ENCODE measurements at places on chromosomes 7 and 10. TPM values are rescaled to one million over a fixed set of nuclear protein-coding genes. Genes with fewer than 3 reads are reported as not detected.
A peak's percentile ranks its signal among the peaks of the same experiment; 100 is the strongest.

DNA sequence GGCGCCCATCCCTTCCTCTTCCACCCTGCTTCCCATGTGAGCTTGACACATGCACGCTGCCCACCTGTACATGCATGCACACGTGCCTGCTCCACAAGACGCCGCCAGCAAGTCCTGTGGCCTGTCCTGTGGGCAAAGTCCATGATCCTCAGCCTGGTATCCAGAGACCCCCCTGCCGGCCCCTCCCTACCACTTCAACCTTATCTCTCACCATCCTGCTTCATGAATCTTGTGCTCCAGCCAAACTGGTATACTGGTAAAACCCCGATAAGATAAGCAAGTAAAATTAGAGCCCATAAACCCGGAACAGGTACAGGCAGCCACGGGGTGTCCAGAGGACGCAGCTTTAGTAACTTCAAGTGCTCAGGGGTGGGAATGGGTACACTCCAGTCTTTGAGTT is 11.8 kb upstream of the TBXAS1 start:
- H3K36me3 ChIP-seq = no peaks in the 10 kb centered on the region
- DNase-seq = no peak
- no peaks in the 10 kb centered on the region for H3K27me3 ChIP-seq
- H3K27ac ChIP-seq = no peak overlapping the region
- no peaks in the 10 kb centered on the region for H3K4me1 ChIP-seq

Gene VWA2
- polyA plus RNA-seq = not detected

- peak; percentile 35 for DNase-seq
- peaks cover 41% of the 10 kb centered on the region for H3K4me1 ChIP-seq
- no peak overlapping the region for H3K27ac ChIP-seq
- no peaks in the 10 kb centered on the region for H3K27me3 ChIP-seq
Observed at GRCh38 chr7:132430861-132431822, 145.1 kb downstream of the PLXNA4 start.

DNA sequence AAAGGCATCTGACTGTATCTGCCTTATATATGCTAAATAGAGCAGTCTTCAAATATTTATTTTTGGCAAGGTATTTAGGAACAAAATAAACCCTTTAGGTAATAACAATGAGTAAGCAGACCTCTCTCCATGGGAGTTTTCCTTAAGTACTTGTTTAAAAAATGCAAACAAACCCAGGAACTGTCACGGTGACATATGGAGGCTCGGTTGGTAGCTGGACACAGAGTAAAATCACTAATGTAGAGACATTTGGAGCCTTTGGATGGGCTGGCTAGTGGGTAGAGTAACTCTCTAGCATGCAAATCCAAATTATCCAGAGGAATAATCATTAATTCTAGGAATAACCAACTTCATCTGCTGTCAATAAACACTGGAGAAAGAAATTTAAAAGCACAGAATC is 71.6 kb upstream of the LAMB4 start:
- DNase-seq = no peak
- H3K27ac ChIP-seq = no peak overlapping the region
- no peaks in the 10 kb centered on the region for H3K36me3 ChIP-seq
- H3K4me1 ChIP-seq = no peaks in the 10 kb centered on the region

Gene NUTM2B
- 0.53 TPM for polyA plus RNA-seq

Gene STOX1
- not detected for polyA plus RNA-seq

- no peak for DNase-seq
- no peak overlapping the region for H3K27ac ChIP-seq
- H3K27me3 ChIP-seq = no peaks in the 10 kb centered on the region
- H3K4me1 ChIP-seq = no peaks in the 10 kb centered on the region
- H3K36me3 ChIP-seq = no peaks in the 10 kb centered on the region
Observed at GRCh38 chr7:78225534-78225933, 427.0 kb downstream of the PHTF2 start.

Gene CALCR
- polyA plus RNA-seq = not detected

Gene TLX1
- polyA plus RNA-seq = not detected

DNA sequence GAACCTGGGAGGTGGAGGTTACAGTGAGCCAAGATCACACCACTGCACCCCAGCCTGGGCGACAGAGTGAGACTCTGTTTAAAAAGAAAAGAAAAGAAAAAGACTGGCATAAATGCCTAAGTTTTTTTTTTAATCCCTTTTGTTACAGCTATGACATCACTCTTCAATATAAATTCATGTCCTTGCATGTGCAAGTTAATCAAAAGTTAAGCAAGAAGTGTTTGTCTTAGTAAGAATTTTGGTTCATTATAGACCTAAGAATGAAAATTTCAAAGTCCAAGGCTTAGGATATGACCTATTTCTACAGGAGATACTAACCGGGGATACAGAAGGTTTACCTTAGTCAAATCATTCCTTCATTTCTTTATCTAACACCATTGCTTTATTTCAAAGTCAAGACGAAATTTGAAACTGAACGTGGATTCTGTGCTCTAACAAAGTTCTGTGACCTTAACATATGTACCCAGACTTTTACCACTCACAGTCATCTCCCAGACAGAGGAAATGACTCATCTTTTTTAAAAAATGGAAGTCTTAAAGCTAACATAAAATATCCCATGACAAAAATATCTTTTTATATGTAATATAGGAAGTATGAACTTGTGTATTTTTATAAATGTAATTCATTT is 29.3 kb upstream of the ITGB8 start:
- H3K27me3 ChIP-seq = no peaks in the 10 kb centered on the region
- no peaks in the 10 kb centered on the region for H3K36me3 ChIP-seq
- H3K4me1 ChIP-seq = peaks cover 3% of the 10 kb centered on the region
- peak overlapping the region; percentile 58 for H3K27ac ChIP-seq

Gene PDK4
- polyA plus RNA-seq = 2.2 TPM

Gene FXYD4
- not detected for polyA plus RNA-seq

GRCh38 chr10:31761156-31761555 is 167.5 kb downstream of the ARHGAP12 start:
- no peak overlapping the region for H3K27ac ChIP-seq
- H3K36me3 ChIP-seq = no peaks in the 10 kb centered on the region
- H3K4me1 ChIP-seq = peaks cover 33% of the 10 kb centered on the region
- H3K4me3 ChIP-seq = no peak overlapping the region

Gene UBE2H
- polyA plus RNA-seq = 7.2 TPM

DNA sequence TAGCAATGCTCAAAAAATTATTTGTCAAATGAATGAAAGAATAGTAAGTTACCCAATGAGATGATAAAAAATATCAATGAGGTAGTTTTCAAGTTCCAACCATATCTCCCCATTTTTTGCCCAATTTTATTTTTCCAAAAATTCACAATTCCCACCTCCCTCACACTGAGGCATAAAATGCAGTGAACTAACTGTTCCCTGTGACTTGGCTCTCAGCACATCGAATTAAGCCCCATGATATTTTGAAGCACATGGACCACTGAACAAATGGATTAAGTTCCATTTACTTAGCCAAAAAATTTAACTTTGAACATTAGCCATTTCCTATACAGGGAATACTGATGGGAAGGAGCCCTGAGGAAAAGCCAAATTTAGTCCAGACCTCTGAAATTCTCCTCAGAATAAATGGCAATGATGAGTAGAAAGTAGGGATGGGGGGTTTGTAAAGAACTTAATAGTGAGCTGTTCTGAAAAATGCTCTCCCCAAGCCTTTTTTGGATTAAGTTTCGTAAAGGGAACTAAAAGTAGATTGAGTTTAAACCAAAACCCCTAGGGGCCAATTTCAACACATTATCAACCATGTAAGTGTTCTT is 166.3 kb upstream of the GRM3 start:
- no peak for DNase-seq
- H3K4me1 ChIP-seq = no peaks in the 10 kb centered on the region
- no peak overlapping the region for H3K27ac ChIP-seq
- no peaks in the 10 kb centered on the region for H3K36me3 ChIP-seq

DNA sequence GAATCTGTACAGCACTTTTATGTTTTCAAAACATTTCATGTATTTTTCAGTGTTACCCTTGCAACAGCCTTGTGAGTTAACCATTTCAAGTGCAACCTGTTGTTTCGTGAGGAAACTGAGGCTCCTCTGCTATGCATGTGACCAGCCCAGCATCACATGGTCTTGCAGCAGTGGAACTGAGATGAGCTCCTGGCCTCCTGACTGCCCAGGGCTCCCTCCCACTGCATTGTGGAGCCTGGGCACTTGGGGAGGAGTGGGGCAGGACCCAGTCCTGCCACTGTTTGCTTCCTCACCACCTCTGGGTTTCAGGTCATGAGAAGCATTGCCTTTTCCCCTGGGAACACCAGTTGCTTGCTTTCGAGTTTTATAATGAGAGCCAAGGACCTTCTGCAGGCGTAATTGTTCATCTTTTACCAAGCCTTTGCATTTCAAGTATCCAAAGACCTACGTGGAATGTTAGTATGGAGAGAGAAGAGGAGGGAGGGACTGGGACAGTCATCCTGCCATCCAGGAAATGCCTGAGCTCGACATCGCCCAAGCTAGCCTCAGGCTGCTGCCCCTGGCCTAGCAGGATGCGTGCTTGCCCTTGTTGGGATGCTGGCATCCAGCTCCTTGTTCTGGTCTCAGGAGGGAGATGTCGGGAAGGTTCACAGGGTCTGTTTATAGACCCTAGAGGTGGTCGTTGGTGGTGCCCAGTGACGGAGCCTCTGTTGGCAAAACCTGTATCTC is 32.3 kb upstream of the BHLHA15 start:
- H3K27me3 ChIP-seq = peaks cover 4% of the 10 kb centered on the region
- H3K4me1 ChIP-seq = no peaks in the 10 kb centered on the region
- H3K36me3 ChIP-seq = no peaks in the 10 kb centered on the region
- H3K27ac ChIP-seq = no peak overlapping the region
- no peak overlapping the region for H3K4me3 ChIP-seq
- no peak for DNase-seq

- H3K4me1 ChIP-seq = peaks cover 28% of the 10 kb centered on the region
- DNase-seq = no peak
- peaks cover 59% of the 10 kb centered on the region for H3K36me3 ChIP-seq
Observed at GRCh38 chr7:26189697-26190096, 10.8 kb downstream of the HNRNPA2B1 start.

Gene HTR5A
- polyA plus RNA-seq = not detected

Gene MYOZ1
- not detected for polyA plus RNA-seq

- DNase-seq = no peak
- H3K4me1 ChIP-seq = no peaks in the 10 kb centered on the region
- H3K27me3 ChIP-seq = no peaks in the 10 kb centered on the region
- H3K27ac ChIP-seq = no peak overlapping the region
- H3K4me3 ChIP-seq = no peak overlapping the region
- H3K36me3 ChIP-seq = no peaks in the 10 kb centered on the region
Observed at GRCh38 chr7:71618278-71618677, 486.3 kb downstream of the GALNT17 start.

Gene CCDC201
- polyA plus RNA-seq = not detected

Data from CD14-positive monocyte (primary cell).